ENCODE measurements at places on chromosomes 2 and 18. TPM values are rescaled to one million over a fixed set of nuclear protein-coding genes. Genes with fewer than 3 reads are reported as not detected.

BCL2L11 gene
- 5.8 TPM for total RNA-seq

PXDN gene
- total RNA-seq, result 114 TPM

CYP1B1 gene
- 53.3 TPM for total RNA-seq

DNAH6 gene
- total RNA-seq, result 0.76 TPM

GNAL gene
- total RNA-seq, result 1.6 TPM

CENPO gene
- 14.9 TPM for total RNA-seq

DNA sequence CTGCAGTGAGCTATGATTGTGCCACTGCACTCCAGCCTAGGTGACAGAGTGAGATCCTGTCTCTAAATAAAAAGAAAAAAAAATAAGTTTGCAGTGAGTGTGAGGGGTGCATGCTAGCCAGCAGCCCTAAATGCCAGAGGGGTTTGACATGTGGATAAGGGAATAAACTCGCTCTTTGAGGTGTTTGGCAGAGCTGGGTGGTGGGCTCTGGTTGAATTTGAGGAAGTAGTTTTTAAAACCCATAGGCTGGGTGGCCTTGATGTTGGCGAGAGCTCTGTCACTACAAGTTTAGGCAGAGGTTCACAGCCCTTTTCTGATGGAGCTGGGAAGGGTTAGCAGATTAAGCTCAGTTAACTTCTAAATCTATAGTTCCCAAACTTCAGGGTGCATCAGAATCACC is 3.1 kb downstream of the ANXA4 start:
- no peak for DNase-seq

DNA sequence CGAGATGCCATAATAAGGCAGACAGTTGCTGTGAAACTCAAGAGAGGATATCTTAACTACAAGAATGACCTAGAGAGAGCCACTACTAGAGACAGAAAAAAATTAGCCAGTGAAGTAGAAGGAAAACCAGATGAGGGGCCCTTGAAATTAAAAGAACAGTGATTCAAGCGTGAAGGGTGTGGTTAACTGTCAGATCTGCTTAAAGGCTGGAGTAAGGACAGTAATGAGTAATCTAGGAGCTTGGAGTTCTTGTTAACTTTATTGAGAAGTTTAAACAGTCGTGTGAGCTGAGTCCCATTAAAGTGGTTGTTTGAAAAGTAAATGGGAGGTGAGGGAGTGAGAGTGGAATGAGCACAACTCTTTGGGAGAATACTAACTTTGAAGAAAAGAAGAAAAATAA is 21.3 kb downstream of the PIGN start:
- DNase-seq, result no peak

- no peak for DNase-seq
These were observed 357.0 kb downstream of the GALNT13 start for GRCh38 chr2:154228566-154229280.

GRCh38 chr2:239495791-239496233 is 95.0 kb upstream of the HDAC4 start:
- DNase-seq, result no peak

- peak; percentile 45 for DNase-seq
These were observed 428.1 kb downstream of the MEIS1 start for GRCh38 chr2:66862885-66863650.

GRCh38 chr2:56707218-56707617 is 523.4 kb downstream of the CCDC85A start:
- no peak for DNase-seq

DNA sequence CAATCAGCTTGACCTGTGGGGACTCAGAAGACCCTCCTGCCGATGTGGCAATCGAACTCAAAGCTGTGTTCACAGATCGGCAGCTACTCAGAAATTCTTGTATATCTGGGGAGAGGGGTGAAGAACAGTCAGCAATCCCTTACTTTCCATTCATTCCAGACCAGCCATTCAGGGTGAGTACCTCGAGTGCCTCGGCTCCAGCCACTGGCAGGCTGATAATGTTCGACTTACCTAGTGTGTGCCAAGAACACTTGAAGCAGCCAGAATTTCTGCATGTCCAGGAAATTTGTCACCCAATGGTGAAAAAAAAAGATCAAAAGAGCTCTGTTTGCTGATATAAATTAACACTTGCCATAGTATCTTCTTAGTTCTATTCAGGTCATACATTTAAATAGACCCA is 2.3 kb downstream of the LGALSL start:
- DNase-seq, result no peak

DNA sequence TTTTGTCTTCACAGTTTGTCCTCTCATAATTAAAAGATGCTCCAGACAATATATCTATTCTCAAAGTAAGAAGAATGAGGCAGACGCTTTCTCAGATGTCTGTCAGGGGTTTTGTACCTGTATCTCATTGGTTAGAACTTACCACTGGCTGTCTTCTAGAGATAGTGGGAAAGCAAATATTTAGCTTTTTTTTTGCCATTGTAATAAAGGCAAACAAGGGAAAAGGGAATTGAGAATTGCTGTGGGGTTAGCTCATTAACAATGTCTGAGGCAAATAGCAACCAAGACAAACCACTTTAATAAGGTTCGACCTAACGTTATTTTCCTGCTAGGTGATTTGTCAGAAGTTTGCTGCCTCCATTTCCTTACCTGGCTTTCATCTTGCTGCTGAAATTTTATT is 30.0 kb downstream of the ZNF638 start:
- no peak for DNase-seq

DNA sequence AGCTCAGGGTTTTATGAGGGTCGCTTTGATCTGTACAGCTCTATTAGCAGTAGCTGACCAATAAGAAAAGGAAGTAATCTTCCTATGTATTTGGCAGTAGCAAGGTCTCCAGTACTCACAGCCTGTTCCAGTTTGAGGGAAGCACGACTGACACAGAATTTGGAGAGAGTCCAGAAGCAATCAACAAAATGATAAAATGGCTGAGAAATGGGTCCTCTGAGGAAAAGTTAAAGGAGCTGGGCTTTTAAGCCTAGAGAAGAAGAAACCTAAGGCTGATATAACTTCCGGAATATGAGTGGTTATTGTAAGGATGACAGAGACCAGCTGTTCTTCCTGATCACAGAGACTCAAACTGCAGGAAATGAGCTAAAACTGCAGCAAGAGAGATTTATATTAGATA is 382.8 kb downstream of the GPD2 start:
- DNase-seq, result no peak

- DNase-seq, result no peak
These were observed 15.5 kb upstream of the GALNT1 start for GRCh38 chr18:35566019-35566418.
